ENCODE measurements at places on chromosomes 2 and 18. TPM values are rescaled to one million over a fixed set of nuclear protein-coding genes. Genes with fewer than 3 reads are reported as not detected.

CCDC68 gene
- total RNA-seq = not detected

SFXN5 gene
- total RNA-seq = 7.0 TPM

UGT1A8 gene
- not detected for total RNA-seq

TRIB2 gene
- 85.4 TPM for total RNA-seq

DNA sequence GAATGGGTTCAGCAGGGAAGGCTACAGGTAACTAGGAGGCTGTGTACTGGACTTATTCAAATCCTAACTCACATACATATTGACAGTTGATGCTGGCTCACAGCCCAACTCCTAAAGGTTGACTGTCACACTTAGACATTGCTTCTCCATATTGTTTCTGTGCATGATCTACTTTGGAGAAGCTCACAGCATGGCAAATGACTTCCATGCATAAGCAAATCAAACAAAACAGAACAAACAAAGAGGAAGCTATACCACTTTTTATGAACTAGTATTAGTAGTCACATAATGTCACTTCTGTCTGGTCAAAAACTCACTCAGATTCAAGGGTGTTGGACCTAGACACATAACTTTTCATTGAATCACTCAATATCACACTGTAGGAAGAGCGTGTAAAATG, 43.8 kb upstream of the CDH19 start:
- DNase-seq = no peak

DNA sequence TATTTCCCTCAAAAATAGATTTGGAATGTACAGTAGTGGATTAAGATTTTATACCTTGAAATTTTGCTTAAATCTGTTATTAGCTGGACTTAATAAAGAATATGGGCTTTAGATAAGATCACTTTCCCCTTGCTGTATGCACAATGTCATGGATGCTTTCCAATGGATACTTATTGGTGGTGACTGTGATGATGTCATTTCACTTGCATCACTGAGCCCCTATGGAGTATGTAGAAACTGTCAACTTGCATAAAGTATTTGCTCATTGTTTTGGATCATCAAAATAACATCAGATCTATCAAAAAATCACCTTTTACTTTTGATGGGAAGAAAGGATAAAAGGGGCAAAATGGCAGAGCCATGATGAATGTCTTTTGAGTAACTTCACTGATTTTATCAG, 112.7 kb downstream of the ZEB2 start:
- DNase-seq = no peak

DNA sequence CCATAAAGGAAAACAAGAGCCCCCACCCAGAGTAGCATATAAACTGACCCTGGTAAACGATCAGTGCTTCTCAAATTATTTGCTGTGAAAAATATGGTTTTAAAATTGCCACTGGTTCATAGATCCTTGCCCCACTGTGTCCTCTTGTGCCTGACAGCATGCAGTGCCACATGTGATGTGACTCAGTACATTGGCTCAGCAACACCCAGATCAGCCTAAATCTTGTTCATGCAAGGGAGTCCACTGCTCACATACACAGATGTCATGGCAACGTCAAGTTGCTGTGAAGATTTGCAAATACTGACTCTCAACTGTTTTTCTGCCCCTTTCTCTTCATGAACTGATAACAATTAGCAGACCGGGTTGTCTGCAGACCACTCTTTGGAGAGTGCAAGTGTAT, 91.0 kb downstream of the TMEM182 start:
- DNase-seq = no peak

GRCh38 chr2:159968279-159968900, 94.0 kb downstream of the PLA2R1 start:
- DNase-seq = peak; percentile 13

GRCh38 chr18:13564579-13564978, 161.8 kb downstream of the FAM210A start:
- no peak for DNase-seq

DNA sequence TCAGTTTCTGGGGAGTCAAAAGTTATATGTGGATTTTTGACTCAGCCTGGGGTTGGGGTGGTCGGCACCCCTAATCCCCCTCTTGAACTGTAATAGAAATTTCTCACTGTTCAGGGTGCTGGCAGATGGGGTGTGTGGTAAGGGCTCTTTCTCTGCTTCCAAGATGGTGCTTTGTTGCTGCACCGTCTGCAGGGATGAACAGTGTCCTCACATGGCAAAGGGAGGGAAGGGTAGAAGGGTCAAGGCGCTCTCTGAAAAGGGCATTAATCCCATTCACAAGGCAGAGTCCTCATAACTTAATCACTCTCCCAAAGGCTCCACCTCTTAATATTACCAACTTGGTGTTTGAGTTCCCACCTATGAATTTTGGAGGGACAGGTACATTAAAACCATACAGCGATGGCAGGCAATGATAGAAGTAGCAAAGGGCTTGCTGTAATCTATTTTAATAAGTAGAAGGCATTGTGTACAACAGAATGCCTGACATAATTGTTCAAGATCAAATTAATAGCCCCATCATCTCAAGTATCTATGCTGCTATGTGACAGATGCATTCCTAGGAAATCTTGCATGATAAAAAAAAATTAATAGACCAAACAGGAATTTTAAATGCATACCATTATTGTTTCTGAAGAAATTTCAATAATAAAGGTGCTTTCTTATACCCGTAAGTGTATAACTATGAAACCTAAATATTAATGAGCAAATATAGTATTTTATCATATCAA, 28.1 kb downstream of the MMADHC start:
- no peak for DNase-seq

KIAA2012 gene
- total RNA-seq = not detected

DSEL gene
- total RNA-seq = 0.10 TPM

DNA sequence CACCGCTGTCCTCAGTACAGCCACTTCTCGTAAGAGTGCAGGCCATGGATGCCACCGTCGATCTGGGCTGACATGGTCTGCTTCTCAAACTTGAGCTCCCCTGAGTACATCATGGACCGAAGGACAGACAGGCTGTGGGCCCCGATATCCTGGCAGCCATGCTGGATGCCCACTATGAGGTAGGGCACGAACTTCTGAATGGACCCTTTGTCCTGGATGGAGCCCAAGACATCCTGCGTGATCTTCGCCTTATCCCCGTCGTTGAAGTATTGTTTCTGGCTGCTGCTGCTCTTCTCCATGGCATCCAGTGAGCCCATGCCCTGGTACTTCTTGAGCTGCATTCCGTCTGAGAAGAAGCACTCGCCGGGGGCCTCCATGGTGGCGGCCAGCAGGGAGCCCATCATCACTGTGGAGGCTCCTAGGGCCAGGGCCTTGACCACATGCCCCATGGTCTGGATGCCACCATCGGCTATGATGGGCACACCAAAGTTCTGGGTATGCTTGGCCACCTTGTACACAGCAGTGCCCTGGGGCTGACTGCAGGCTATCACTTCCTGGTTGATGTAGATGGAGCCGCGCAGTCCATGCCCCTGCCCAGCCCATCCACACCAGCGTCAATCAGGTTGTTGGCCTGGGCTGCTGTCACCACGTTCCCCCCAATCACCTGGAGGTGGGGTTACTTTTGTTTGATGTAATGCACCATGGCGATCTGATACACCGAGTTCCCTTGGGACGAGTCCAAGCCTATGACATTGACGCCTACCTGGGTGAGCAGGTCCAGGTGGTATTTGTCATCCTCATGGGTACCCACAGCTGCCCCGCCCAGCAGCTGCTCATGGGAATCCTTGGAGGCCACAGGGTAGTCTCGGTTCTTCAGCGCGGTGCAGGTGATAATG, 21.8 kb downstream of the CFLAR start:
- DNase-seq = no peak

DNA sequence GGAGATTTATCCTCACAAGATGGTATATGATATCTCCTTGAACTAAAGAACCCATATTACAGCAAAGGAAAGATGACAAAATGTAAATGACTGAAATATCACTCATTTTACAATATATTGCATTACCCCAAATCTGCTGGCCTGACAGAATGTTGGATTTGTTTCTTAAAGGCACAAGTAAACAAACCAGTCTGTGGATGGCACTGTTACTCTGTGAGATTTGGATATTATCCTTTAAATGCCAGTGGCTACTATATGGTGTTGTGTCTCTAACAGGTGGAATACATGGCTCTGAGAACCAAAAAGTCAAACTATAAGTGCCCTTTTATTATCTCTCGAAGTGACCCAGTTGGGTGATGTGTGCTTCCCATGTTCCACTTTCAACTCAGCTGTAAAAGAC, 125.7 kb downstream of the PDE1A start:
- no peak for DNase-seq

GRCh38 chr2:196104066-196104465, 35.4 kb upstream of the DNAH7 start:
- no peak for DNase-seq

DNA sequence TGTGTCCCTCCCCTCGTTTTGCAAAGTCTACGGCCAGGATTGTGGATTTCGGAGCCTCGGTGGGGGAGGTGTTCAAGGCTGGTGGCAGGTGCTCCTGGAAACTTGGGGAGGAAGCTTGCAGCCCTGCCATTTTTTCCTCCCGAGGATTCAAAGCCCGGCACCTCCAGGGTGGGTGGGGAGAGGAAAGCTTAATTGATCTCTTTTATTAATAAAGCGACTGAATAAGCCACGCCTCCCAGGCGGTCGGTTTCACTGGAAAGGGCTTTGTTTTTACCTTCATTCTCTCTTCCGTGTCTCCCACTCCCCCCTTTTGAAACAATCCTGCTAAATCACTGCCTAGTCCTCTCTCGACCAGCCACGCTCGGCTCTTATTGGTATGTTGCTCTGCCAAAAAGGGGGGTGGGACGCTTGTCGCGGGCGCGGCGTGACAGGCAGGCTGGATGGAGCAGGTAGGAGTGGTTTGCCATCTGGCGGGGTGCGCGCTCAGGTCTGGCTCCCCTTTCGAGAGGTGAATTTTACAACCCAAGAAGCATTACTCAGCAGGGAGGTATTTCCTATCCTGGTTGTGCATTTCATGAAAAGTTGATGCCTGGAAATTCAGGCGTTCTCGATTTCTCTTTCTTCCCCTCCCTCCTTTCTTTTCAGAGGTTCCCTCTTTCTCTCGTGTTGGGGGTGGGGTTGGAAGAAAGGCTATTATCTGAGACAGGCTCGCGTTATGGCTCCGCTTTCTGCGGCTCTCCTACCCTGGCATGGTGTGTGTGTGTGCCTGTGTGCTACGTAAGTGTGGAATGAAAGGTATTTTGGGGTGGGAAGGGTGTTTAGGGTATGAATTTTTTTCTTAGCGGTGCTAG, 1.4 kb downstream of the NEDD4L start:
- DNase-seq = peak; percentile 24

GRCh38 chr2:26672818-26673393, 19.6 kb upstream of the KCNK3 start:
- DNase-seq = no peak

DNA sequence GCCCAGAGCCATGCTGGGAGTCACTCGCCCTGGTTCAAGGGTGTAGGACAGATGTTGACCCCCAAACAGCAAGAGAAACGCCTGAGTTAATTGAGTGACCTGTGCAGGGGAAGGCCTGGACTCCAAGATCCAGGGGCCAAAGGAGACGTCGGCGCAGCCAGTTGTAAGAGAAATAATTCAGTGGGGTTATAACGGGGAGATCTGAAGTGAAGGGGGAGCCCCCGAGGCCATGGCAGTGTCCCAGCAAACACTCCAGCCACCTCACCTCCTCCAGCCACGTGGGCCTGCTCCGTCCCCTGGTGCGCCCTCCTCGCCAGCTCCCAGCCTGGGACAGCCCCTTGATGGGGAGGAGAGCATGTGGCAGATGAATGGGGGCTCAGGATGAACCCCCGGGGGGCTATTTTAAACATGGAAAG, 130.7 kb upstream of the GPC1 start:
- no peak for DNase-seq

SPATA3 gene
- total RNA-seq = not detected

- peak; percentile 68 for DNase-seq
These were observed 102.9 kb upstream of the SLC8A1 start for GRCh38 chr2:40554665-40555294.

DNA sequence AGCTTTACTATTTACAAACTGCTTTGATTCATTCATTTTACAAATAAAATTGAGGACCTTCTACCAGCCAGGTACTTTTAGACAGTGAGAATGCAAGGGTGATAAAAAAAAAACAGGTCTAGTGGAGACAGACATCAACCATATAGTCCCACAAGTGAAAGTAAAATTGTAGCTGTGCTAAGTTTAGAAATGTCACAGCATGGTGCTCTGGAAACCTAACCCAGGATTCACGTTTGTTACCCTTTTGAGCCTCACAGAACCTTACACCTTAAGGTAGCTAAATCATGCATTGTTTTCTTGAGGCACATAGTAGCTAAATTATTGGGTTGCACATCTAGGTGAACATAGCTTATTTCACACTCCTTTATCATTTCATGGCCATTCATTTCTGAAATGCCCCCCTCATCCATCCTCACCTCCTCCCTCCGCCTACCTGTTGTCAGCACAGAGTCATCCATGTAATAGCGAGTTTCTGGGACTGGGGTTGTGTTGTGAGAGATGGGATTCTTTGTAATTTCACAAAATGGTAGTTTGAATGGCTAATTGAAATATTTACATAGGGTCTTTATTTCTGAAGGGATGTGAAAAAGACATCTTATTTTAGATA, 7.1 kb downstream of the MTA3 start:
- peak; percentile 10 for DNase-seq

DNA sequence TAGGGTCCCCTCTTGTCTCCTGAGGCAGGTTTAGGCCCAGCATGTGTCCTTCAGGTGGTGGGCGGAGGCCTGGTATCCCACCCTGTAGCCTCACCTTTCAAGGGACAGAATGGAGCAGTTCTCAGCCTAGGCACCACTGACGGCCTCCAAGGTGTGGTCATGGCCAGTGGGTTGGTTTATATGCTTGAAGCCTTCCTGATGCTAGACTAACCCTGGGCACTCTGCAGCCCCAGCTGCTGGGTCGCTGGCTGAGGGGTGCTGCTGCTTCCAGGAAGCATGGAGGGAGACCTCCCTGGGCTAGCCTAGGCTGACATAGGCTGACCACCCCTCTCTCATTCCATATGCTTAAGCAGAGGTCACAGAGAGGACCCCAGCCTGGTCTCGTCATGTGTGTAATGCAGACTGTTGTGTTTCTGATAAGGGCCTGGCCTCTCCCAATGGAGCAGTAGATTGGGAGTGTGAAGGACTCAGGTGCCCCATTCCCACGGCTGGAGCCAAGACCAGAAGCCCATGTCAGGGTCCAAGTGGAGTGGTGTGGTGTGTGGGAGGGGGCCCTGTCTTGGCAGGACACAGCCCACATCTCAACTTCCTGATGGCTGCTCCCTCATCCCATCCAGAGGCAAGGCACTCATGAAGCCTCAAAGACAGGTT, 206.6 kb downstream of the DYSF start:
- DNase-seq = no peak
